ENCODE measurements at places on chromosomes 6 and 20.
A peak's percentile ranks its signal among the peaks of the same experiment; 100 is the strongest.

- DNase-seq = no peak
Observed at GRCh38 chr6:166400181-166400580, 17.4 kb upstream of the MPC1 start.

DNA sequence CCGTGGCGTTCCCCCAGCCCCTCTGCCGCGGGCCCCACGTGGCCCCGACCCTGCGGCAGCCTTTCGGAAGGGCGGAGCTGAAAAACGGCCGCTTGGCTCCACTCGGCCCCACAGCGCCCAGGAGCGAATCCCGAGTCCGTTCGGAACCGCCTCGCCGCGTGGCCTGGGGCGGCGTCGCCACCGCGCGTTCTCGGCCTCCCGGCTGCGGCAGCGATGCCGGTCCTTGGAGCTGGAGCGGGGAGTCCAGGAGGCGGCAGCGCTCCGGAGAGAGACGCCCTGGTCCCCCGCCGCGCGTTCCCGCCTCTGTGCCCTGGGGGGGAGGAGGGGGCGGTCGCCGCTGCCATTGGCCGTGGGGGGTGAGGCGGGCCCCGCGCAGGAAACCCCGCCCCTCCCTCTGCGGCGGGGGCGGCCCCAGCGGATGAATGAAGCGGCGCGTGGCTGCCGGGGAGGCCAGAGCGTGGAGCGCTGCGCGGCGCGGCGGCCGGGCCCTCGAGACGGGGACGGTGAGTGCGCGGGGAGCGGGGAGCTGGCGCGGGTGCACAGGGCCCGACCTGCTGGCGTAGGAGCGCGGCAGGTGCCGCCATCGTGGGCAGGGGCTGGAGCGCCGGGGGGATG, at the start of gene SLCO4A1:
Gene SLCO4A1, plus strand, starts transcription at position 453 of the 615 bp plus-strand sequence. CDS start 13,952 bp downstream, outside the sequence.
- DNase-seq = peak; percentile 90

- no peak for DNase-seq
Observed at GRCh38 chr6:118750143-118750542, 98.8 kb upstream of the CEP85L start.

DNA sequence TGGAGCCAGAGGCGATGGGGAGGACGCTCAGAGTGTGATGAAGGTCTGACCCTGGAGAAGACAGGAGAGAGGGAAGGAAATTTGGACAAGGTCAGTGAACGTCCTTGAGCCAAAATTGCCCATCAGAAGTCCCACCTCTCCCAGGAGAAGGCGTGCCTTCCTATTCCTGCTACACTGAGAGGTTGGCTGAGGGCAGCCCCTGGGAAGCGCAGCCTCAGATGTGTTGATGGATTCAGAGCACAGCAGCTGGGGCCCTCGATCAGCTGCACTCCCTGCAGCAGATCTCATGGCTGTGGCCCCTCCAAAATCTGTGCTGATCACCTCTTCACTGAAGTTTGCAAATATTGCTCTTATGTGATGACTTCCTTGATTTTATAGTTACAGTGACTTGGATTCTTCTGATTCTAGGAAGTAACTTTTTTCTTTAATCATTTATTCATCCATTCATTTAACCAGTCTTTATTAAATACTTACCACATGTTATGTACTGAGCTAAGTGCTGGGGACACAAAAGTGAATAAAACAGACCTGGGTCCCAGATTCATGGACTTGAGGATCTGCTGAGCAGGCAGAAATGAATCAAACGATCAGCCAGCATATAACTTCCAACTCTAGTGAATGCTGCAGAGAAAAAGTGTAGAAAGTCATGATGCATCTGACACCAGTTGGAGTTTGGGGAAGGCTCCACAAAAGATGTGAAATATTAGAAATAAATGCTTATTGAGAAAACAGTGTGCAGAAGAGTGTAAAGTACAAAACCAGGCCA, 69.6 kb upstream of the ARMC2 start:
- DNase-seq = no peak

DNA sequence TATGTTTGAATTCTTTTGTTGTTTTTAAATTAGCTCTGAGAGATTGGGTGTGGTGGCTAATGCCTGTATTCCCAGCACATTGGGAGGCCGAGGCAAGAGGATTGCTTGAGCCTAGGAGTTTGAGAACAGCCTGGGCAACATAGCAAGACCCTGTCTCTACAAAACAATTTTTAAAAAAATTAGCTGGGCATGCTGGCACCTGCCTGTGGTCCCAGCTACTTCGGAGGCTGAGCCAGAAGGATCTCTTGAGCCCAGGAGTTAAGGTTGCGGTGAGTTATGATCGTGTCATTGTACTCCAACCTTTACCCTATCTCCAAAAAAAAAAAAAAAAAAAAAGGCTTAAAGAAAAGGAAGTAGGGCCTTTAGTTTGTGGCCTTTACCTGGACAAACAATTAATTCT, 22.9 kb downstream of the DHX35 start:
- DNase-seq = no peak

DNA sequence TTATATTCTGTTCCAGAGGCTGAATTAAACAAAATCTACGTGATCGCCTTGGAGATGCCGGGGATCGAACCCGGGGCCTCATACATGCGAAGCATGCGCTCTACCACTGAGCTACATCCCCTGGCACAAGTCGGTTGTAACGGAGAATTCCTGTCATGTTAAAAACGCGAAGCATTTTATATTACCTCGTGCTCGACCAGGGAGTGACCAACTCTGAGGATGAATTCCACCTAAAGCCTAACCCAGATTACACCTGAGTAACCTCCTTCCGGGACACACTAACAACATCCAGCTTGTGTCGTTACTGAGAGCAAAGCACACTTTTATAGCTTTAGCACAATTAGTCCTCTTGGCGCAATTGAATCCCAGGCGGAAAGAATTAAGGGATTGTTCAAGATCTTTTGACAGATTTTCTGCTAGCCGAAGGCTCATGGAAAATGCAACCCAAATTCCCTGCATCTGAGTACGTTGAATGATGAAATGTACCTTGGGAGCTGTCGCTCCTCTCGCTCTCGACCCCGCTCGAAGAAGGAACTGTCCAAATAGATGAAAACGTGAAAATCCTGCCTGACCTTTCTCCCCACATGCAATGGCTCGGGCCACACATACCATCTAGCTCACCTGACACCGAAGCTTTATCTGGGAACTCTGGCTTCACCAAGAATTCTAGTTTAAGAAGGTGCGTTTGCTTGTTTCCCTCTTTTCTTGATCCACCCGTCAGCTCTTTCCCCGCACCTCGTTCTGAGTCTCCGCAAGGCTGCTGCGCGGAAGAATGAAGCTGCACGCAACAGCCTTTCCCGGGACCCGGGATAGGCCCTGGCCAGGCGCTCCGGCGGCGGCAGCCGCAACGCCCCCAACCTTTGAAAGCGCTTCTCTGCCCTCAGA, 148.3 kb downstream of the GPX5 start:
- DNase-seq = no peak

- DNase-seq = no peak
Observed at GRCh38 chr20:51092338-51092737, 69.4 kb upstream of the KCNG1 start.

DNA sequence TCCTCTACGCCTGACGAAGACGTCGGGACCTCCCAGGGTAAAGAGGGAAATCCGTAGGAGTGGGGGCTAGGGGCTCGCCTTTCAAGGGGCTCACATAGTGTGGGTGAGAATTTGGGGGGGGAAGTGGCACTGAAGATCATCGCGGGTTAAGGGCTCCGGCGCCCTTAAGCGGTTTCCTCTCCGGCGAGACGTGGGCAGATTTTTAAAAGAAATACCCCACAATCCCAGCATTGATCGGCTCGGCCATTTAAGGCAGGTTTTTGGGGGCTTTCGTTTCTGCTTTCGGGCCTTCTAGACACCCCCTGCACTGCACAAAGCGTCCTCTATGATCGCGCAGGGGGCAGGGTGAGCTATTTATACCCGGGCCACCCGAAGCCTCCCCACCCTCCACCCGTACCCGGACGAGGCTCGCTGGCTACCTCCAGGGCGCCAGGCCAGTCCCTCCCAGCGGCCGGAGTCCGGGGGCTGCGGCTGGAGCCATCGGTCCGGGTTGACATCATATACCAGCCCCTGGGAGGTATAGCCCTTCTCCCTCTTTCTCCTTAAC, 1.2 kb downstream of the NKX2-2 start:
- no peak for DNase-seq

DNA sequence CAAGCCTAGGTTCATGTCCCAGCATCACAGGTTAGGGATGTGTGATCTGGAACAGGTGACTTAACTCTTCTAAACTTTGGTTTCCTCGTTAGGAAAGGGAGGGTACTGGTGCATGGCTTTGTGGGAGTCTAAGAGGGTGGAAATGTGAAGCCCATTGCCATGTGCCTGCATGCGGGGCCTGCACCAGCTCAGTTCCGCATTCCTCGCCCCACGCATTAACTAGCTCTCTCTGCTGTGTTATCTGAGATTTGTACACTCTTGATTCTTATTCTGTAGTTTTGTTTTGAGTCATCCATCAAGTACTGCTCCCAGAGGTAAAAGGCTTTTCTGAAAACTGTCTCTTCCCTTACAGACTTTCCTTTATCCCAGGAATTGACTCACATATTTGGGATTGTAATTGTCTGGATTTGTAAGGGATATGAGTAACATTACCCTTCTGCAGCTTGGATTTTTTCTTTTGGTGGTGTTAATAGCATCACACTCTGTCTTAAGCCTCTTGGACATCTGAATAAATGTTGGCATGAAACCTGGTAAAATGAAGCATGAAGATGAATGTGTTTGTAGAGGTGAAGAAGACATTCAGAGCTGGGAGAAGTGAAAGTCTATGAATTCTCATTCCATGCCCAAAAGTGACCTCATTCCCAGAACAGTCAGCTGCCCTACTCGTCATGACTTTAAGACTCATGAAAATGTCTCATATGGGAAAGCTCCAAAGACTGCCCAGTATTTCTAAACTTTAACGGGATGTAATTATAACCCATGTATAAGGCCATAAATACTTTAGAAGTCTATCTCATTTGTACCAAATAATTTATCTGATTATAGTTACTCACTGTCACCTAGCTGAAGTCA, 357.3 kb downstream of the FOXA2 start:
- DNase-seq = no peak

DNA sequence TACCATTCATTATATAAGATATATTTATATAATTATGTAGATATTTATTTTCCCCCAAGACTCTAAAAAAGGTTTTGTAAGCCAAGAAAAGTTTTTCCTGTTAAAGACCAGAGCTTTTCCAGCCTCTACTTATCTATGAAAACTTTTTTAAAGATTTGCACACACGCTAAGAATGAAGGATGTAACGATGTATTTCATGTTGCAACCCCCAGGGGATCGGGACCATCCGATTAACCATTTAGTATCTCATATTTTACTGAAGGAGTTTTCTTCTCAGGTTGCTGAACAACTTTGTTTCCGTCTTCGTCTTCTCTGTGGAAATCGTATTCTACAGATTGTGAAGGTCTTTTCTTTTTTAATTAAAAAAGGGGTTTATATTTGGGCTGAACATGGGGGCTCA, 70.0 kb upstream of the SASH1 start:
- no peak for DNase-seq

DNA sequence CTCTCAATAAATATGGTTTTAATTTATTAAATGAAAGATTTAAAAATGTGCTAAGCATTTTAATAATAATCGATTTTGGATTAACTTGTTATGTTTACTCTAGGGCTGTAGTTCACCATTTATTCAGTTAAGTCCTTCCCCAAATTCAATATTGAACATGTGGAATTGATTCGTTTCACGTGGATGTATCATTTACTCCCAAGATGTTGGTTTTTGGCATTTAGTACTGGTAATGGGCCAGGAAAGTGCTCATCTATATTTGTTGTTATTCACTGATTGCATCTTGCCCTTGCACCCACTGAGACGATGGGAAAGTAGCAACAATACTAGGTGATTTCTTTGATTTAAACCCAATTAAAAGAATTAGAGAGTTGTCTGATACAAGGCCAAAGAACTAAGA, 97.1 kb downstream of the ESR1 start:
- no peak for DNase-seq

DNA sequence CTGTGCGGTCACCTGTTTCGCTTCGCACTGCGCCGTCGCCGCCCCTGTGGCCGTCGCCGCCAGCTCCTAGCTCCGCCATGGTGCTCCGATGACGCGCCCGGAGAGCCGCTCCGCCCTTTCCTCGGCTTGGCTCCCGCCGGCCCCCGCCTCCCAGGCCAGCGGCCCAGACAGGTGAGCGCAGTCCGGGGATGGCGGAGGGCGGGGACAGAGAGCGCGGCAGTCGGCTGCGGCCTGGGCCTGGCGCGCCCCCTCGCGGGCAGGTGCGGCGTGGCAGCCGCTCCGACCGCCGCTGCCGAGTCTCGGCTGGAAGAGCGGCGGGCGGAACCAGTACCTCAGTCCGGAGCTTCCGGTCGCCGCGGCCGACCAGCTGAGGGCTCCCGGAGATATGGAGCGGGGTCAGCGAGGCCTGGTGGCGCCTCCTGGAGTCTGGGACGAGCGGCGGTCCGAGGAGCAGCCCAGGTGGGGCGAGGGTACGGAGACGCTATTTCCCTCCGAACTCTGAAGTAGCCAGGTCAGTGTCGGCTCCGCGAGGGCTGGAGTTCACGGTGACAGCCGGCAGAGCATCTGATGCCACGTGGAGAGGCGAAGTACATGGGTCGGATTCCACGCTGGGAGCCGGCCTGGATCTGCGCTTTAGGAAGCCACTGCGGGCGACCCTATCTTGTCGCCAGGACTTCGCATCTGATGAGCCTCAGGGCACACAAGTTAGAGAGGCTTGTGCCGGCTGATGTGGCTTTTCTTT, at the start of gene MAP7:
Gene MAP7, minus strand, starts transcription at position 93 of the 742 bp plus-strand sequence. Its CDS starts 14 bp downstream, at position 79.
- peak; percentile 68 for DNase-seq

GRCh38 chr20:17500271-17500670, 30.9 kb downstream of the BFSP1 start:
- DNase-seq = no peak

GRCh38 chr20:53793783-53794383, 200.2 kb upstream of the ZNF217 start:
- no peak for DNase-seq

GRCh38 chr6:118968416-118968815, 33.5 kb upstream of the MCM9 start:
- DNase-seq = no peak

- no peak for DNase-seq
Observed at GRCh38 chr20:35883336-35883777, 70.9 kb downstream of the SCAND1 start.

GRCh38 chr20:38158701-38159351, 6.2 kb downstream of the TGM2 start:
- DNase-seq = no peak

- no peak for DNase-seq
Observed at GRCh38 chr6:131103901-131104300, 31.4 kb upstream of the AKAP7 start.

GRCh38 chr6:132314432-132314831, 86.8 kb downstream of the MOXD1 start:
- no peak for DNase-seq

DNA sequence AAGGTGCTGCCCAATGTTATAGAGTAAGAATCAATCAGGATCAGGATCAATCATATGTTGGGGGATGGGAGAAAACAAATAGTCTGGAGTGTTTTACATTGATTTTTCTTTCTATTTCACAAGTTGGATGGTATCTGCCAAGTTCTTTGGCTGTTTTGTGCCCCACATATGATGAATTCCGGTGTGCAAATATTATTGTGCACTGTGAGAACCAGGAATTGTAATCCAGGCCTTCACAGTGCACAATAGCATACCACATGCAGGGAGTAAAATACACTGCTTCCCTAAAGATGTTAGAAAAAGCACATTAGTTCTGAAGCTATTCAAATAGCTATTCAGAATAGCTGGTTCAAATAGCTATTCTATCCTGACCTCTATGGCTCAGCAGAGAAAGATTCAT, 133.7 kb downstream of the LCA5 start:
- DNase-seq = no peak

All from activated CD8-positive, alpha-beta memory T cell treated with anti-CD3 and anti-CD28 coated beads, Interleukin-2, amount 50 U/mL, for 4 hours (primary cell).